ENCODE measurements at places on chromosomes 6 and 20. TPM values are rescaled to one million over a fixed set of nuclear protein-coding genes. Genes with fewer than 3 reads are reported as not detected.

PPIL4 gene
- 21.9 TPM for total RNA-seq

ZKSCAN3 gene
- 2.3 TPM for total RNA-seq

GRCh38 chr20:23634985-23635767 is 2.6 kb downstream of the CST3 start:
- DNase-seq = no peak

DNA sequence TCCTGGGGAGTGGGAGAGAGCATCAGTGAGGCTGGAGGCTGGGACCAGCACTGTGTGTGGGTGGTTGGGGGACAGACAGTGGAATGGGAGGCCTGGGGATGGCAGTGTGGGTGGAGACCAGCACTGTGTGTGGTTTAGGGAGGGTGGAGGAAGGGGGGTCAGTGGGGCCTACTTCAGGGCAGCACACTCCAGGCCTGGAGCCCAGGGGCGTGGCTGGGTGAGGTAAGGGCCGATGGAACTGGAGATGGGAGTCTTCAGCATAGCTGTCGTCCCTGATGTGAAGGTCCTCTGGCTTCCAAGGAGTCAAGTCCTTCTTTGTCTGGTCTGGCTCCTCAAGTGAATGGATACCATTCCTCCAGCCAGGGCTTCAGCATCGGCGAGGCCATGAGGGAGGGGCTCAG is 18.6 kb downstream of the KCNK17 start:
- no peak for DNase-seq

DNA sequence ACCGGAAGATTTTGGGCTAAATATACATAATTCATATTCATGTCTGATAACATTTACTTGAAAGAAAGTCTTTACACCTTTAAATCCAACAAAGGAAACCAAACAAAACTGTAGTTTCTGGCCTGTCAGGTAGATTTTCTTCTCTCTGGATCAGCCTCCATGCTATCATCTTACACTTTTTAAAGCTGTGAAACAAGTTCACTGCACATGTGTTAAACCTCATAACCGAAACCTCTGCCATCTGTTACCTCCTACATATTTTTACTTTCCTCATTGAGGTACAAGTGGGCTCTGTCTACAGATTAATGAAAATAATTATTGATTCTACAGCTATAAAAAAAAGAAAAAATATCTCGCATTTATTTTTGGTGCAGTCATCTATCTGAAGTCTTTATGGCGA is 149.9 kb downstream of the RALGAPA2 start:
- DNase-seq = no peak

DNA sequence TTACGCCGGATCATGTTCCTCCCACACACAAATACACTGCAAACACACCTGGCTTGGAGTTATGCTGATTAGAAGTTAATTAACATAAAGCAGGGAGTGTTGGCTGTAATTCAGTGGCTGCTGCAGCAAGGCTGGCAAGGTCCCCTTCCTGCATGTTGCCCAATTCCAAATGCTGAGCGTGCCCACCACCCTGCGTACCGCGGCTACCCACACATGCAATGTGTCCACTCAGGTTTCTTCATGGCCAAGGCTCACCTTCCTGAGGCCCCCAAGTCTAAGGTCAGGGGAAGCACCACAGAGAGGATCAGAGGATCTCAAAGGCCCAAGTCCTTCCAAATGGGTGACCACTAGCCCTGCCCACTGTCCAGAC is 11.6 kb upstream of the PRND start:
- DNase-seq = no peak

GRCh38 chr20:59460352-59460751 is 144.0 kb upstream of the PHACTR3 start:
- no peak for DNase-seq

- no peak for DNase-seq
Observed at GRCh38 chr6:107409942-107410341, 49.4 kb downstream of the PDSS2 start.

GRCh38 chr6:9628819-9629218 is 786.1 kb downstream of the TFAP2A start:
- no peak for DNase-seq

GRCh38 chr6:160949531-160949930 is 42.0 kb upstream of the MAP3K4 start:
- no peak for DNase-seq

Data from activated T-cell treated with anti-CD3 and anti-CD28 coated beads, Interleukin-2, amount 50 U/mL, for 4 hours (primary cell).